ENCODE measurements at places on chromosomes 7 and 10.

DNA sequence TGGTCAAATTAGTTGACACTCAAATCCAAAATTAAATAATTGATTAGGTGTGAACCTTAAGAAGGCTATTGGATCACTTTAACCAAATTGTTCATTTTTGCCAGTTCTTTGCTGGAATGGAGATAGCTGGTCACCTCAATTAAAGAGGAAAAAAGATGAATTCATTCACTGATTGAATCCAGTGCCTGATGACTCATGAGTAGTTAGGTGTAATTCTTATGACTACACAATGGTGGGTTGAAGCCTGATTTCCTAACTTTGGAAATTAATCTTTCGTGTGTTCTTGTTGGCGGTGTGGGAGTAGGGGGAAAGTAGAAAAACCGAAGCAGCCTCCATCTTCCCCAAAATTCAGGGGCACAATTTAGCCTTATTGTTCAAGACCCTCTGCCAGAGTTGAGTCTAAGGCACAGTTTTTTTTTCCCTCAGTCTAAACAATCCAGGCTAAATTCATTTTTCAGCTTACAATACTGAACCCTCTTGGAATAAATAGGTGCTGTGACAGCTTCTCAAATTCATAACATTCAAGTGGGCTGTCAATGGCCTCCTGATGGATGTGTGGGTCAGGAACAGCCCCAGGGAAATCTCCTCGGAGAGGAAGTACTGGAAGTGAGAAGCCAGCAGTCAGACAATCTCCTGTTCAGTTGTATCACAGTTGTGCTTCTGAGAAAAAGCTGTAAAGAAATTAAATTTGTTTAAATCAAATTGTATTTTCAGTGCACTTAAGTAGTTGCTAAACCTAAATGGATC, 356.6 kb downstream of the BBS9 start:
- no peak for DNase-seq

- no peak for DNase-seq
Observed at GRCh38 chr10:118370499-118370898, 28.4 kb upstream of the FAM204A start.

DNA sequence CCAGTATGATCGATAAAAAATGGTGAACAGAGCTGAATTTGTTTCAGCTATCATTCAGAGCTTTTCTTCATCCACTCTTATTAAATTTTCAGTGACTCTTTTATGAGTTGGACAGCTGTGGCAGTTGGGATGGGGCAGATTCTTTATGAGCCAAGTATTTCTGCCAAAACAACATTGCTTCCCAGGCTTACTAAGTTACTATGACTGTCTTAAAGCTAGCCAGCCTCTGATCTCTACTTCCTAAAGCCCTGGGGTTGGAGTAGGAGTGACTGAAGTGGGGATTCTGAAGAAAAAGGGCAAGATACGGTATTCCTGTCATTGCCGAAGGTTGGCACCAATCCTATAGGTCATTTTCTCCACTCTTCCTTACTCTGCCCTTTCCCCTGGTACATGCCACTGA, 12.7 kb downstream of the RPP30 start:
- no peak for DNase-seq

GRCh38 chr10:30583778-30584415, 45.7 kb downstream of the LYZL2 start:
- DNase-seq: no peak

DNA sequence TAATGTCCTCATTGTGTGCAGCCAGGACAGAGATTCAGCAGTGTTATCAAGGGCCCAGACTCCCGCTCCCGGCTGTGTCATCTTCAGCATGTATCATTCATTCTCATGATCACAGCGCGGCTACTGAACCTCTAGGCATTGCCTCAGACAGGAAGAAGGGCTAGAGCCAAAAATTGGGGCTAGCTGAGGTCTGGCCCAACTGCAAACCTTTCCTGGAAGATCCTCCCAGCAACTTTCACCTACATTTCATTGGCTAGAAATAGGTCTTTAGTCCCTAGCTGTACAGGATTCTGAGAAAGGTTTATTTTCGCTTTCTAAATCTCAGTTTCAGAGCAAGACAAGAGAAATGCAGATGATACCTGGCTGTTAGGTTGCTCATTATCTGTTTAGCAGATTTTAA, 81.9 kb downstream of the CREM start:
- DNase-seq: no peak
